ENCODE measurements at places on chromosomes 2 and 18.

- no peak for DNase-seq
Observed at GRCh38 chr2:190431907-190432306, 23.8 kb downstream of the MFSD6 start.

GRCh38 chr2:145157741-145158591 lies 638.0 kb upstream of the ZEB2 start:
- DNase-seq, result no peak

- DNase-seq, result no peak
Observed at GRCh38 chr2:46347648-46348280, 50.6 kb downstream of the EPAS1 start.

- no peak for DNase-seq
Observed at GRCh38 chr2:11738589-11739436, 7.6 kb upstream of the LPIN1 start.

GRCh38 chr2:101007415-101008345 lies 5.6 kb downstream of the RPL31 start:
- DNase-seq, result no peak

- no peak for DNase-seq
Observed at GRCh38 chr2:172256886-172257285, 154.2 kb upstream of the DLX2 start.

DNA sequence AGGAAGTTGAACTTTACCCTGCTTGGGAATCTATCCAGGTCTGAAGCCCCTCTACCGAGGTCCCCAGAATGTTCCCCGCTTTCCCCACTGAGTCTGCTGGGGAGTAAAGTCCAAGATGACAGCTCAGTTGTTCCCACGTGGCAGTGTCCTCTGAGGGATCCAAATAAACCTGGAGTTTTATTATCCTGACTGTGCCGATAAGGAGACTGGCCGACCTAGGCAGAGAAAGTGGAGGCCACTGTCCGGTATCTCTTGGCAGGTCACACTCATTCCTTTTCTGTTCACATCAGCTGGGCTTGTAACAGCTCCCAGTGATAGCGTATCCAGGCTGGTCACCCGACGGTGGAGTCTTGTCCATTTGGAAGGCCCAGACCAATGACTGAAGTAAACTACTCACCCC lies 27.5 kb upstream of the C18orf32 start:
- DNase-seq, result no peak

DNA sequence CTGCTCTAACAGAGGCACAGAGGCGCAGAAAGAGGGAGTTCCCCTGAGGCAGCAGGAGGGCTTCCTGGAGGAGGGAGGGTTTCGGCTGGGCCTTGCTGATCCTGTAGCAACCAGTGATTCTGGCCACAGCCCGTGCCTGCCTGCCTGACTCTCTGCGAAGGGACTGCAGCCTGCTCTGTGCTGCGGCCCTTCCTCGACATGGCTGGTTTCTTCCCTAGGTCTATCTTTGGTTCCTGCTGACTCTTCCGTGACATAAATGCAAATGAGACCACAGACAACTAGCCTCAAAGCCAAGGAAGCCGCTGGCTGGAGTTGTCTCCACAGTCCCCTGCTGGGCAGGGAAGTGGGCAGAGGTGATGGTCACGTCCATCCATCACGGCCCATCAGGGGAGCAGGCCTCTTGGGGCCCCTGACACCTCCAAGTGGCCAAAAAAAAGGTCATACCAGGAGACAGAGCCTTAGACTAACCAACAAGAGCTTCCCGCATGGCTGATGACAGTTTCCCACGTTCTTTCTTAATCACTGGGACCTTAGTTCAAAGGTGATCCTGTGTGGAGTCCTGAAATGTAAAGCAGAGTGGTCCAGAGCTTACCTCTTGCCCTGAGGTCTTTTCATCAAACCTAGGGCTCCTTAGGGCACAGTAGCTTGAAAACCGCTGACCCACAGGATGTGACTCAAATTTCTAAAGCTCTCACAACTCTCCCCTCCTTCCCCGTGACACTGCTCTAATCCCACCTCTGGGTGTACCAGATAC lies 55.3 kb downstream of the HS1BP3 start:
- no peak for DNase-seq

- DNase-seq, result no peak
Observed at GRCh38 chr2:26590508-26590907, 50.7 kb downstream of the CIB4 start.

GRCh38 chr2:33042265-33042664 lies 95.5 kb downstream of the LTBP1 start:
- DNase-seq, result no peak

DNA sequence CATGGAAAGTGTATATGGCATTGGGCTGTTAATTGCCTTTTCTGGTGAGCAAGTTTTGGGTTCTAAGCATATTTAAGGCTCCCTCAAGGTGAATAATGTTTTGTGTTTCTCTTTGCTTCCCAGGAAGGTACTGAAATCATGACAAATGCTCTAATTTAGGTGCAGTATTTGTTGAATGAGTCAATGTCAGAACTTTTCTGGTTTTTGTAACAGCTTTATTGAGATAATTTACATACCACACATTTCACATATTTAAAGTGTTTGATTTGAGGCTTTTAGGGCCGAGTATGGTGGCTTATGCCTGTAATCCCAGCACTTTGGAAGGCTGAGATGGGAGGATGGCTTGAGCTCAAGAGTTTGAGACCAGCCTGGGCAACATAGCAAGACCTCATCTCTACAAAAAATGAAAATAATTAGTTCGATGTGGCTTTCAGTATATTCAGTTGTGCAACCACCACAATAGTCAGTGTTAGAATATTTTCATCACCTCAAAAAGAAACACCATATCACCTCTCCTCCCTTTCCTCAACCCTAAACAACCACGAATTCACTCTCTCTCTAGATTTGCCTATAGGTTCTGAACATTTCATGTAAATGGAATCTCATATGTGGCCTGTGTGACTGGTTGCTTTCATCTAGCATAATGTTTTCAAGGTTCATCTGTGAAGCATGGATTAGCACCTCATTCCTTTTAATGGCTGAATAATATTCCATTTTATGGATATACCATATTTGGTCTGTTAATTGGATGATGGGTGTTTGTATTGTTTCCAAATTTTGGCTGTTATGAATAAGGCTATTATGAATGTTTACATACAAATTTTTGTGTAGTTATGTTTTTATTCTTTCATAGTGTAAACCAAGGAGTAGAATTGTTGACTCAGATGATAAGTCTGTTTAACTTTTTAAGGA lies 54.9 kb downstream of the MGAT5 start:
- no peak for DNase-seq

GRCh38 chr18:24239341-24239740 lies 100.5 kb downstream of the CABYR start:
- no peak for DNase-seq

- no peak for DNase-seq
Observed at GRCh38 chr18:39311111-39311712, 1745.6 kb upstream of the CELF4 start.

DNA sequence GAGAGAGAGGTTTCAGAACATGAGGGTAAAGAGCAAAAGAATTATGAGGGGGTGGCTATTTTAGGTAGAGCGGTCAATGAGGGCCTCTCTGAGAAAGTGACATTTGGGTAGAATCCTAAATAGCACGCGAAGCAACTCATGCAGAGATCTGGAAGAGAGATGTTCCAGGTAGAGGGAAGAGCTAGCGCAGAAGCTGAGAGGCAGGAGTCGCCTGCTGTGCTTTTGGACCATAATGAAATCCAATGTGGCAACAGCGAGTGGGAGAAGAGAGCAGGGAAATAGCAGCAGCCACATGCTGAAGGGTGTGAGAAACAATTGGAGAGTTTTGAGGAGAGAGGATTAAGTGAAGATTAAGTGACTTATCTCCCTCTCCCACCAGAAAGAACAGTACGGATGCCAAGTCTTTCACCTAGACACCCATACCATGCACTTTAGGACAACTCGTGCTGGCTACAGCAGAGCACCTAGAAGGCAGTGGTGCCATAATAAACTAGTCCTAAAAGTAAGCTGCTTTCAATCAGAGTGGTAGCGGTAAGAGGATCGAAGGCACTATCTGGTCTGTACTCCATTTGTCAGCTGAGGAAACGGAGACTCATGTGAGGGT lies 129.7 kb downstream of the LRP2 start:
- no peak for DNase-seq

DNA sequence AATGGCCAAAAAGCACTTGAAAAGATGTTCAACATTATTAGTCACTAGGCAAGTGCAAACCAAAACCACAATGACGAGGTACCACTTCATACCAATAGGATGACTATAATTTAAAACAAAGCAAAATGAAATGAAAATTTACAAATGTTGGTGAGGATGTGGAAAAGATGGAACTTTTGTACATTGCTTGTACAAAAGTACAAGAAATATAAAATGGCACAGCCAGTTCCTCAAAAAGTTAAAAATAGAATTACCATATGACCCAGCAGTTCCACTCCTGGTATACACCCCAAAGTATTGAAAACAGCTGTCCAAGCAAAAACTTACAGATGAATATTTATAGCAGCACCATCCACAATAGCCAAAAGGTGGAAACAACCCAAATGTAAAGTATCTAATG lies 107.8 kb upstream of the XPO1 start:
- no peak for DNase-seq

- DNase-seq, result no peak
Observed at GRCh38 chr2:240503848-240504247, 53.9 kb downstream of the ANKMY1 start.

DNA sequence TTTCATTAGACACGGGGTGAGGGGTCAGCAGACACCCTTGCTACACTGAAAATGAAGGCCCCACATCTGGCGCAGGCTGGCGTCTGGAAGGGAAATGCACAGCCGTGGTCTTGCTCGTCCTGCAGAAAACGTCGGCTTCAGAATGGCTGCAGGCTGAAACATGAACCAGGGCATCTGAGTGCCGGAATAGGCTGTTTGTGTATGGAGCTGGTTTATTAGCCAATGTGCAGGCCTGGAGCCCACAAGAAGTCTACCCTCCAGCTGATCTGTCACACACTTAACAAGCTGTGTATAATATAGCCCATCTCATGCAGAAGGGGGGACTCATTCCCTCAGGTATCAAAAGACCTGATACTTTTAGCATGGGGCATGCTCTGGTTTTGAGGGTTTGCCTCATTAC lies 153.4 kb upstream of the SOX11 start:
- no peak for DNase-seq

DNA sequence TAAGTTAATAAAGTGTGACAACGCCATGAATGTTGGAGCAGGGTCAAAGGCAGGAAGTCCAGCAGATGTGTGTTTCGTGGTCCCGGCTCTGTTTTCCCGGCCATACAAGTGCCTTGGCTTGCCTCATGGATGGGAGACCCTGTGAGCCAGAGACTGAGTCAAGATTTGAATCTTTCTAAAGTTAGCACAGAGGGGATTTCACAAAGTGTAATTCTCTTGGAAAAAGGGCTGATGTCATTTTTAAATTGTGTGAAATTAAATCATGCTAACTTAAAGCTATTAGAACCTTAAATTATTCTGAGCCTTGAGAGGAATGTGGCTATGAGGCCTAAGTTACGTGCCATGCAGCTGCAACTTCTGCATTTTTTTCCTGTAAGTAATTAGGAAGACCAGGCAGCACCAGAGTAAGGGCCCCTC lies 38.3 kb upstream of the RALBP1 start:
- DNase-seq, result no peak

GRCh38 chr2:43743706-43744105 lies 30.1 kb upstream of the DYNC2LI1 start:
- no peak for DNase-seq

GRCh38 chr2:190948671-190949070 lies 65.3 kb downstream of the STAT1 start:
- no peak for DNase-seq

- no peak for DNase-seq
Observed at GRCh38 chr2:178114462-178114861, 2.2 kb downstream of the RBM45 start.

- DNase-seq, result no peak
Observed at GRCh38 chr2:7588295-7588694, 671.1 kb downstream of the RNF144A start.

DNA sequence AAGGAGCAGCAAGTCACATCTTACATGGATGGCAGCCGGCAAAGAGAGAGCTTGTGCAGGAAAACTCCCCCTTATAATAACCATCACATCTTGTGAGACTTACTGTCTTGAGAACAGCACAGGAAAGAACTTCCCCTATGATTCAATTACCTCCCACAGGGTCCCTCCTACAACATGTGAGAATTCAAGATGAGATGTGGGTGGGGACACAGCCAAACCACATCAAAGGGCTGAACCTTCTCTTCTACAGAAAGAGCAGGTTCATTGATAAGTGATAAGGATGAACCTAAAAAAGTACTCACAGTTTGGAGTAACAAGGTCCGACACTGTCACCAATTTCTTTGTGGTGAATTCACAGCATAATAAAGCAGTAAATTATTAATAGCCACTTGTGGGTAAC lies 422.2 kb upstream of the FSIP2 start:
- DNase-seq, result no peak

- DNase-seq, result no peak
Observed at GRCh38 chr2:206472094-206472493, 28.8 kb downstream of the ADAM23 start.

DNA sequence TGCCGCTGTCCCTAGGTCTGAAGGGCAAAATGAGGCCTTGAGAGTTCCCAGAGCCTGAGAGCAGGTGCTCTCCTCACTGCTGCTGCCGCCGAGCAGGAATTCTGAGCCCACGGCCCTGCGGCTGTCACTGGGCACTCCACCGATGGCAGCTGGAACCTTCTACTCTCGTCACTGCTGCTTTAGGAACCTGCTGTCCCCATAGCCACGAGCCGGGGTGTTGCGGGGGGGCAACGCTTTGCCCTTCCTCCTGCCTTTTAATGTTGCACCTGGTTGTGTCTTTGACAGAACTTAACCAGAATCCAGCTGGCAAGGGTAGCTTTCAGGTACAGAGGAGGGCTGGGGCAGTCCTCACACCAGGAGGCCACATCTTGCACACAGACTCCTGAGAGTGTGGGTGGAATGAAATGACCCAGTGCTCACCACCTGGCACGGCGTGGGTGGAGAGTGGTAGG lies 32.3 kb downstream of the NCK2 start:
- DNase-seq, result no peak

GRCh38 chr2:44813658-44814057 lies 127.8 kb upstream of the SIX3 start:
- no peak for DNase-seq

- DNase-seq, result no peak
Observed at GRCh38 chr18:13463526-13464210, 245.1 kb downstream of the LDLRAD4 start.

DNA sequence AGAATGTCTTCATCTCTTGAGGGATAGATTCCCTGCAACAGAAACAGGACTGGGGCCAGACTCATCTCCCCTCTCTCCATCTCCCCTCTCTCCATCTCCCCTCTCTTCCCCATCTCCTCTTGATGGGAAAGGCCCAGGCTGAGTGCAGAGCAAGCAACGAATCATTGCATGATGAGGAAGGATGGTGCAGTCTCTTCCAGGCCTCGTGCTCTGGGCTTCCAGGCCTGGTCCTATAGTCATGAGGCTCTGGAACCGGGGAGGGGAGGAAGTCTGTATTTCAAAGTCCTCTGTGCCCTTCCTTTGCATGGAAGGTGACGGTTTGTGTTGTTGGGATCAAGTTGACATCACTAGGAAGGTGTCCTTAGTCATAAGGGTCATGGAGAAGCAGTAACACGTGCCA lies 115.6 kb upstream of the NEDD4L start:
- no peak for DNase-seq

GRCh38 chr18:46220116-46220515 lies 115.9 kb downstream of the HAUS1 start:
- DNase-seq, result no peak

GRCh38 chr2:2472044-2472443 lies 141.0 kb upstream of the MYT1L start:
- DNase-seq, result no peak
